Epithelial cell of proximal tubule (primary cell): ENCODE measurements at places on chromosomes 11 and 22. TPM values are rescaled to one million over a fixed set of nuclear protein-coding genes. Genes with fewer than 3 reads are reported as not detected.

The CCDC87 gene
- 0.14 and 0.52 TPM in 2 replicates for total RNA-seq

The CRYBA4 gene
- not detected in 2 replicates for total RNA-seq

The SORL1 gene
- 1.5 and 7.8 TPM in 2 replicates for total RNA-seq

GRCh38 chr11:85806876-85807275 lies 4.1 kb downstream of the SYTL2 start:
- no peak for DNase-seq

DNA sequence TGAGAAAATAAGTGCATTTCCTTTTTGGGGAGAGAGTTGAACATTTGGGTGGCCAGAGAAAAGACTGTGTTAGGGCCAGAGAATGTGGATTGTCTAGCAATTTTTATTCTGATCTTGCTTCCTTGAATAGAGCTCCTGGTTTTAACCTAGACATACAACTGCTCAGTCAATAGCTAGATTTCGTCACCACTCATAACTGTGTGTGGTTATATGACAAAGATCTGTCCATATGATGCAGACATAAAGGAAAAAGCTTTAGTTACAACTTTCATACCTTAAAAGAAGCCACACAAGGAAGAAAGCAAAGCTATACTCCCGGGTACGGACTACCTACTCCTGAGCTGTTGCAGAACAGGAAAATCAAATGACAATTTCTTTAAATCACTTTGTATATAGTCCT lies 37.2 kb downstream of the MS4A6A start:
- DNase-seq: no peak

GRCh38 chr22:20781272-20781990 lies 7.5 kb downstream of the SERPIND1 start:
- no peak for DNase-seq
